B cell (primary cell): ENCODE measurements at places on chromosomes 2 and 18. TPM values are rescaled to one million over a fixed set of nuclear protein-coding genes. Genes with fewer than 3 reads are reported as not detected.

GRCh38 chr2:132747046-132747445 is 77.0 kb upstream of the LYPD1 start:
- no peak for DNase-seq

DNA sequence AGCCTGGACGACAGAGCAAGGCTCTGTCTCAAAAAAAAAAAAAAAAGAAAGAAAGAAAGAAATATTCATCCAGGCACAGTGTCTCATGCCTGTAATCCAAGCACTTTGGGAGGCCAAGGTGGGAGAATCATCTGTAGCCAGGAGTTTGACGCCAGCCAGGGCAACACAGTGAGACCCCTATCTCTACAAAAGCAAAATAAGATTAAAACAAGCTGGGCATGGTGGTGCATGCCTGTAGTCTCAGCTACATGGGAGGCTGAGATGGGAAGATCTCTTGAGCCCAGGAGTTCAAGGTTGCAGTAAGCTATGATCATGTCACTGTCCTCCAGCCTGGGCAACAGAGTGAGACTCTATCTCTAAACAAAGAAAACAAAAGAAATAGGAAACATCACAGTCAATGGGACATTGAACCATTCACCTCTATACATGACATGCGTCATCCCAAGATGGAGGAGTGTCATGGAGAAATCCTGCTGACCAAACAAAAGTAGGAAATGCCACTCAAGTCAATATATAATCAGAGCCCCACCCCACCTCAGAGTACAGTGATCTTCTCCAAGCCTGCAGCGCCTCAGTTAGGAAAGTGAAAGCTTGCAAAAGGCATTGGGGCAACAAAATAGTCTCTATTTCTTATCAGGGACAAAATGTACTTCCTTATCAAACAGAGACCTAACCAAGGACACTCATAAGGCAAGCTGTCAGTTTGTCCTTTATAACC is 9.8 kb downstream of the FEV start:
- no peak for DNase-seq

GRCh38 chr2:39772812-39773152 is 6.3 kb downstream of the THUMPD2 start:
- no peak for DNase-seq

The ZRANB3 gene
- 8.7 and 9.8 TPM in 2 replicates for total RNA-seq

The LIPG gene
- not detected in 2 replicates for total RNA-seq

The C2orf15 gene
- total RNA-seq = 1.0 and 1.2 TPM in 2 replicates

The POMC gene
- total RNA-seq = 3.4 and 4.3 TPM in 2 replicates
